Glomerular endothelial cell (primary cell): ENCODE measurements at places on chromosomes 2 and 18. TPM values are rescaled to one million over a fixed set of nuclear protein-coding genes. Genes with fewer than 3 reads are reported as not detected.

GRCh38 chr18:57841568-57841967 is 38.5 kb upstream of the ATP8B1 start:
- DNase-seq, result no peak

- DNase-seq, result no peak
Observed at GRCh38 chr2:151996243-151997003, 102.4 kb downstream of the CACNB4 start.

DNA sequence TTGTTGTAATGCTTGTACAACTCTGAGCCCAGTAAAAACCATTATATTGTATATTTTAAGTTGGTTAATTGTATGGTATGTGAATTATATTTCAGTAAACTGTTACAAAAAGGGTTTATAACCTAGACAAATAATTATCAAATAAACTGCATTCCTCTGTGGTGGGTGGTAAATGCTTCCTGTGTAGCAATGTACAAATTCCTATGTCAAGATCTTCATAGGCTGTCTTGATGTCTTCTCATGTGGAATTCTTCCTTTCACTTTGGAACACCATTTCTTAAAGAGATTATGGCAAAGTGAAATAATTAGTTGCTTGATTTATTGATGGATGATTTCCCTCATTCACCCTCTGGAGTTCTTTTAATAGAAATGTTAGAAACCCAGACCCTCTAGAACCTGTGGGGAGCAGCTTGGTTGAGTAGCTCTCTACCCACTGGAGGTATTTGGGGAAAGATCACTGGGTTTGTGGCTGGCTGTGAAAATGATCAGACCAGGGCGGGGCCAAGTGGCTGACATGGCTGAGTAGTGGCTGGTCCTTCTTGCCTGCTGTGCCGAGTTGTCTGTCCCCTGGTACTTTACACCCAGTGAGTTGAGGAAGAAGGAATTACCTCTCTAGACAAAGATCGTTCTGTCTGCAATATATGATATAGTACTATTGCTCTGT is 22.4 kb upstream of the MGAT5 start:
- DNase-seq, result no peak

- DNase-seq, result no peak
Observed at GRCh38 chr2:96623116-96623515, 15.0 kb downstream of the KANSL3 start.

DNA sequence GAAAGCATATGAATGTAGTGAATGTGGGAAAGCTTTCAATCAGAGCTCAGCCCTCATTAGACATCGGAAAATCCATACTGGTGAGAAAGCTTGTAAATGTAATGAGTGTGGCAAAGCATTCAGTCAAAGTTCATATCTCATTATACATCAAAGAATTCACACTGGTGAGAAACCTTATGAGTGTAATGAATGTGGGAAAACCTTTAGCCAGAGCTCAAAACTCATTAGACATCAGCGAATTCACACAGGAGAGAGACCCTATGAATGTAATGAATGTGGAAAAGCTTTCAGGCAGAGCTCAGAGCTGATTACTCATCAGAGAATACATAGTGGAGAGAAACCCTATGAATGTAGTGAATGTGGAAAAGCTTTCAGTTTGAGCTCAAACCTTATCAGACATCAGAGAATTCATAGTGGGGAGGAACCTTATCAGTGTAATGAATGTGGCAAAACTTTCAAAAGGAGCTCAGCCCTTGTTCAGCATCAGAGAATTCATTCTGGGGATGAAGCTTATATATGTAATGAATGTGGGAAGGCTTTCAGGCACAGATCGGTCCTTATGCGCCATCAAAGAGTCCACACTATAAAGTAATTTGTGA is 5.0 kb downstream of the ZNF397 start:
- DNase-seq, result no peak

- peak; percentile 57 for DNase-seq
Observed at GRCh38 chr2:212843409-212844199, 305.0 kb upstream of the ERBB4 start.

DNA sequence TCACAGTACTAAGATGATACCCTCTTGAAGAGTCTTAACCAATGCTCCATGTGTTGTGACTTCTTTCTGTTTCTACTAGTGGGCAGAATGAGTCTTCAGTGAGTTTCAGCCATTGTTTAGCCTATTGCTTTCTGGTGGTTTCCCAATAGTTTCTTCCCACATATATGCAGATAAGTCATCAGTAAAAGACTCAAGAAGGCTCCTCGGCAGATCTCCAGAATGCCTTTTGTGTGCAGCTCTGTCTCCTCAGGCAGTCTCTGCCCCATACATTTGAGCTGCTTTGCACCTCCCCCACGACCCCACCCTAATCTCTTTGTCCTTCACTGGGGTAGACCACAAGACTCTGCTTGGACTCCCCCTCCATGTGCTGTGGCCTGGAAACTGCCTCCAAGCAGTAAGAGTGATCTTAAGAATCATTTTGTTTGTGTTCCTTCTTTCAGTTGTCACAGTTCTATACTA is 71.6 kb upstream of the CHRNA1 start:
- no peak for DNase-seq

- DNase-seq, result no peak
Observed at GRCh38 chr2:74441170-74441689, 507 bp downstream of the RTKN start.

DNA sequence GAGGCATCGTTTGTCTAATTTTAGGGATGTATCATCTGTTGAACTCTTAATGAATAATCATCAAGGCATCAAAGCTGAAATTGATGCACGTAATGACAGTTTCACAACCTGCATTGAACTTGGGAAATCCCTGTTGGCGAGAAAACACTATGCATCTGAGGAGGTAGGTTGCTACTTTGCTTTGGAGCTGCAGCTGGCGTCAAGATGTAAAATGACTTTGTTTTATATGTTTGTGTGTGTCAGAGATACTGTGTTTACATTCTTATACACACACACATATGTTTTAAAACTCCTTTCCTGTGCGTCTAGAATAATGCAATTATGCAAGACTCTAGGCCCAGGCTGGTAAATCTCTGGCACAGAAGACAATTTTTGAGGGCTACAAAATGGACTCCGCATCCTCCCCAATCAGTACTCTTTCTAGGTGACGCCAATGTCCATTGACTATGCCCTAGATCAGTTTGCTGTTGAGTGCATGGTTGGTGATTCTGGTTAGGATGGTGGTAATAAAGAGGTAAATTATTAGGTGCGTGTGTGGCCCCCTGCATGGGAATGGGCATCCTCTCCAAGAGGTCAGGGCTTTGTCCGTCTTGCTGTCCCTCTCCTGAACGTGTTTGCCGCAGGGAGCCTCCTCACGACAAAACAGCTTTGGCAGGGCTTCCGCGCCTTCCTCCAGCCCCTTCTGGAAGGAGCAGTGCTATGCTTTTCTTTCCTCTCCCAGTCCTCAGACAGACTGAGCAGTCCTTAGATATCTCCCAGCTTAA is 68.2 kb upstream of the EML6 start:
- no peak for DNase-seq

DNA sequence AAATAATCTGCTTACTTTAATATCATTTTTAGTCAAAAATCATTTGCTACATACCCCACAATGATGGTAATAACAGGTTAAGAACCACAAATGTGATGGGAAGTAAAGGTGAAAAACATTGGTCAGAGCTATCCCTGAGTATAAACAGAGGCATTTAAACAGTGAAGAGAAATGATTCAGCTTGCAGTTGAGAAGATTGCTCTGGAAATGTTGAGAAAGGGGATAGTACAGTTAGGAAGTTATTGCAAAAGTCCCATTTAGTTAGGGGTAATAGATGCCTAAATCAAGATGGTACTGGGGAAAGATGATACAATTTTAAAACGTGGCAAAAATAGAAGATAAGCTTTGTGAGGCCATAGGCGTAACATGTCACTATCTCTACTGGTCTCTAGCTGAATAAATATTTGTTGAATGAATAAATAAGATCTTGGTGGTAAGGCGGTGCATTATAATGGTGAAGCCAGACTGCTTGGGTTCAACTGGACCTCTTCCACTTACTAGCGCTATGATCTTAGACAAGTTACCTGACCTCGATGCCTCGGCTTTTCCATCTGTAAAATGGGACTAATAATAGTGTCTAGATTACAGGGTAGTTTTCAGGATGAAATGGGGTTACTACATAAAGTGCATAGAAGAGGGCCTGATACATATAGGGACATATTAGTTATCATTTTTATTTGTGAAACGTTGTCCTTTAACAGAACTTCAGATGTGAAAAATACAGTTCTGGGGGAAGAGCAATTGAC is 2.0 kb upstream of the BZW1 start:
- no peak for DNase-seq

- no peak for DNase-seq
Observed at GRCh38 chr2:40606862-40607261, 155.0 kb upstream of the SLC8A1 start.

DNA sequence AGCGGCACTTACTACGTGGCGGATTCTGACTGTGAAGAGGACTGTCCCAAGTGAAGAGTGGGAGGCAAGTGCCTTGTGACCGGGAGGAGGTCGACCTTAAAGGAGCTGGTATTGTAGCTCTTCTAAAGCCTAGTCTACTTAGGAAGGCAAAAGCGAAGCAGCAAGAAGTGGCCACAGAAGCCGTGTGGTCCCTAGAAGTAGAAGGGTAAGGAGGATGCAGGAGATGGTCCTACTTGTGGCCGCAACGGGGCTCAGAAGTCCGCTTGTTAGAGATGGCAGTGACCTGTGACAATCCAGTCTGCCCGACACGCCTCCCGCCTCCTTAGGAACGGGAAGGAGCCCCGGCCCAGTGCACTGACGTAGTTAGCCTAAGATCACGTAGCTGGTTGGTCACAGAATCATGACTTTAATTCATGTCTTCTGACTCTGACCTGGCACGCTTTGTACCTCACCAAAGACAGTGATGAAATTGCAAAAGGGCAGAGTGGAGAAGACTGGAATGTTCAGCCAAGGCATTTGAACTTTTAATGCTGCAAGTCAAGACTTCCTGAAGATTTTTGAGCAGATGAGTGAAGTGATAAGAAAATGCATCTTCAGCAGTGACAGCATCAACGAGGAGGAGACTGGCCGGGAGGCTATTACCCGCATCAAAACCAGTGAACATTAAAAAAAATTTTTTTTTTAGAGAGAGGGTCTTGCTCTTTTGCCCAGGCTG is 749 bp upstream of the EIF2AK3 start:
- DNase-seq, result peak; percentile 90

DNA sequence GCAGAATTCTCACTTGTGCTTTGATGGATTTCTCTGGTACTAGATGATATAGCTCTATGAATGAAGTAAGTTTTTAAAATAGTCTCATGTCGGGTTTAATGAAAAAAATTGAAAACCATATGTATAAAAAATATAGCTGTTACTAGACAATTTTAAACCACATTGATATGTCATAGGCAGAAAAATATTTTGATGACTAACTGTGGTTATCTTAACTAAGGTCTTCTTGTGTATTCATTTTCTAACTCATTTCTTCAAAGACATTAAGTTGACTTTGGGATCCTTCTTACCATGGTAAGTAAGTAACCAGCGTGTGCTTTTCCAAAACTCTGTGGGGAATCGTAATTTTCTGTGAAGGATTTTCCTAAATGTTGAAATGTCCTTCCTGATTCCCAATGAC is 160.9 kb upstream of the COL3A1 start:
- DNase-seq, result no peak

DNA sequence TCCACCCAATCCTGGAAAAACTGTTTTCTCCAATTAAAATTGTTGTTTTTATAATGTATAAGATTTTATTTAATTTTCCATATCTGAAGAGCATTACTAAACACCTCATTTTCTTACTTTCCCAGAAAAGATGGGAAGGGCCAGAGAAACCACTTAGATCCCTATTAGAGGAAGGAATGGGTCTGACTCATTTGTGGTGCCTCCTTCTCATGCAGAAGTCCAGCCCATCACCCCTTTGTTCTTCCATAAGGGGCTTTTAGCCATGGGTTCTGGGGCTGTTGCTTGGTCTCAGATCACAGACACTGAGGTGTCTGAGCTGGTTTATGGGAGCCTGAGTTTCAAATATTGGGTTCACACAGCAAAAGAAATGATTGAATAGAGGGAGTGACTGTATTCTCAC is 152.2 kb downstream of the ESCO1 start:
- no peak for DNase-seq

FIGLA gene
- not detected in 2 replicates for total RNA-seq

HAAO gene
- total RNA-seq, result not detected in 2 replicates

STON1 gene
- 5.0 and 7.3 TPM in 2 replicates for total RNA-seq

PAIP2B gene
- total RNA-seq, result 0.47 and 0.87 TPM in 2 replicates

GALR1 gene
- total RNA-seq, result not detected in 2 replicates

TEX44 gene
- not detected in 2 replicates for total RNA-seq

TSPYL6 gene
- 0.06 TPM in 1 of 2 replicates, not detected in the other for total RNA-seq

TNFRSF11A gene
- total RNA-seq, result 0.63 and 1.4 TPM in 2 replicates

COL4A3 gene
- not detected in 2 replicates for total RNA-seq

MAP4K4 gene
- 244 and 305 TPM in 2 replicates for total RNA-seq

FOXD4L1 gene
- 0.05 TPM in 1 of 2 replicates, not detected in the other for total RNA-seq
